ENCODE measurements at places on chromosomes 7 and 10.

GRCh38 chr7:88281749-88282148 is 24.9 kb downstream of the STEAP4 start:
- no peak for DNase-seq
- no peaks in the 10 kb centered on the region for H3K4me1 ChIP-seq
- H3K27me3 ChIP-seq, result peaks cover 10% of the 10 kb centered on the region
- no peak overlapping the region for H3K4me3 ChIP-seq
- H3K36me3 ChIP-seq, result no peaks in the 10 kb centered on the region

DNA sequence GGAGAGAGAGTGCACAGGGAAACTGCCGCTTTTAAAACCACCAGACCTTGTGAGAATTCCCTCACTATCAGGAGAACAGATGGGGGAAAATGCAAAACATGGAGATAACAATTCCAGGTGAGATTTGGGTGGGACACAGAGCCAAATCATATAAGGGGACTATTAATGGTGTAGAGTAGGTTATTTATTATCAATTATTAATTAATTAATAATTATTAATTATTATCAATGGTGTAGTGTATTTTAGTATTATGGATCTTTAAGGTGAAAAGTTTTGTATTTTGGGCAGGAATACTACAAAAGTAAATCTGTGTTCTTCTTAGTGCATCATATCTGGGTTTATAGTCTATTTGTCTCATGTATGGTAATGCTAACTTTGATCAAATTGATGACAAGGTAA is 377.7 kb upstream of the KCND2 start:
- no peaks in the 10 kb centered on the region for H3K4me1 ChIP-seq
- no peaks in the 10 kb centered on the region for H3K36me3 ChIP-seq
- H3K27me3 ChIP-seq, result no peaks in the 10 kb centered on the region
- no peak overlapping the region for H3K27ac ChIP-seq
- DNase-seq, result no peak

- H3K36me3 ChIP-seq, result no peaks in the 10 kb centered on the region
- H3K4me1 ChIP-seq, result no peaks in the 10 kb centered on the region
- no peak overlapping the region for H3K4me3 ChIP-seq
- DNase-seq, result no peak
- H3K27me3 ChIP-seq, result no peaks in the 10 kb centered on the region
These were observed 153.0 kb upstream of the PDE1C start for GRCh38 chr7:32223071-32223650.

DNA sequence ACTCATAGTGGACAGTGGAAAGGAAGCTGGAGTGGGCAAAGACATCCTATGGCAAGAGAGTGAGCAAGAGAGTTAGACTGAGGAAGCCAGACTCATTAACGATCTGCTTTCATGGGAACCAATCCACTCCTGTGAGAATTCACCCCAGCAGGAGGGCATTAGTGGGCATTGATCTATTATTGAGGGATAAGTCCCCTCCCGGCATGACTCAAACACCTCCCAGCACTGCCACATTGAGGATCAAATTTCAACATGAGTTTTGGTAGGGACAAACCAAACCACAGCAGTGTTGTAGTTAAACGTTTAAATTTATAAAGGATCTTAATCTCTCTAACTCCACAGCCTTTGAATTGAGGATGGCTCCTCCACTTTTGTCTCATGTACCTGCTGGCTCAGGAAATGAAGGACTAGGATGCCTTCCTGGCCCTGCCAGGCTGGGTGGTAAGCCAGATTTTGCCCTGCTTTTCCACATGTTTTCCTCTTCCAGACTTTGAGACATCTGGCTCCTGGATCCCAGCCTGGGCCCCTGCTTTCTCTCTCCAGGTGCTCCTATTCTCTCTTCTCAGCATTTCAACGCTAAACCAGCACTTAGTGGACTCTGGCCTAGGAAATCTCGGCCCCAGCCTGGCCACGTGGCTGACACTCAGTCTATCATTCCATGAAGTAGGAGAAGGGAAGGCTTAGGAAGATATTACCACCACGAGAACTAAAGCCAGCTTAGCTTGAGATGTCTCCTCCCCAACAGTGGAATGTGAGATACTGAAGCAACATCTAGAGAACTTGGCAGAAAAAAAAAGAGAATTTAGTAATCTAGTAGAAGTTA is 96.5 kb upstream of the PIP4K2A start:
- no peak overlapping the region for H3K4me3 ChIP-seq
- H3K27ac ChIP-seq, result no peak overlapping the region
- H3K36me3 ChIP-seq, result no peaks in the 10 kb centered on the region
- H3K27me3 ChIP-seq, result no peaks in the 10 kb centered on the region
- DNase-seq, result no peak

DNA sequence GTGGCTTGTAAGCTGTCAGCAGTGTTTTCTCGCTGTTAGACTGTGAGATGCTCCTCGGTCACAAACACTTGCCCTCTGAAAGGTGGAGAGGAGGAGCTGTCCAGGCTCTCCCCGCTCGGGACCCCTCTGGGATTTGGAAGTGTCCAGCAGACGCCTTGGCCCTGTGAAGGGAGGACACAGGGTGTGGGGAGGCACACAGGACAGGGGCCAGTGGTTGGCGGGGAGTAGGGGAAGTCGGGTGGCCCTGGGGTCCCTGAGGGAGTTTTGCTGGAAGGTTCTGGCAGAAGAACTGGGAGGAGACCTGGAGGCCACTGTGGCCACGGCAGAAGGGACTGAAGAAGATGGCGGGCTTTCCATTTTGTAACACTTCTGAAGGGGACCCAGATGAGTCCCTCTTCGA is 47.2 kb upstream of the DPYSL4 start:
- H3K27me3 ChIP-seq, result no peaks in the 10 kb centered on the region
- no peak overlapping the region for H3K27ac ChIP-seq
- no peaks in the 10 kb centered on the region for H3K4me1 ChIP-seq
- DNase-seq, result no peak
- no peak overlapping the region for H3K4me3 ChIP-seq
- H3K36me3 ChIP-seq, result no peaks in the 10 kb centered on the region

DNA sequence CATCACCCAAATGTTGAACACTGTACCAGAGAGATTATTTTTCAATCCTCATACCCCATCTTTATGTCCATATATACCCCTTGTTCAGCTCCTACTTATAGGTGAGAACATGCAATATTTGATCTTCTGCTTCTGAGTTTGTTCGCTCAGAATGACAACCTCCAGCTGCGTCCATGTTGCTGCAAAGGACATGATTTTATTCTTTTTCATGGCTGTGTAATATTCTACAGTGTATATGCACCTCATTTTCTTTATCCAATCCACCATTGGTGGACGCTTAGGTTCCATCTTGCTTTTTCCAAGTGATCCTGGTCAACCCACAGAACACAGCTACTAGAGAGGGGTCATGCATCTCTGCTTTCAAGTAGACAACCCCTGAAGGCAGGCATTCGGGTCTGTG is 99.5 kb downstream of the MYL10 start:
- no peaks in the 10 kb centered on the region for H3K4me1 ChIP-seq
- no peak for DNase-seq
- peaks cover 5% of the 10 kb centered on the region for H3K27me3 ChIP-seq

DNA sequence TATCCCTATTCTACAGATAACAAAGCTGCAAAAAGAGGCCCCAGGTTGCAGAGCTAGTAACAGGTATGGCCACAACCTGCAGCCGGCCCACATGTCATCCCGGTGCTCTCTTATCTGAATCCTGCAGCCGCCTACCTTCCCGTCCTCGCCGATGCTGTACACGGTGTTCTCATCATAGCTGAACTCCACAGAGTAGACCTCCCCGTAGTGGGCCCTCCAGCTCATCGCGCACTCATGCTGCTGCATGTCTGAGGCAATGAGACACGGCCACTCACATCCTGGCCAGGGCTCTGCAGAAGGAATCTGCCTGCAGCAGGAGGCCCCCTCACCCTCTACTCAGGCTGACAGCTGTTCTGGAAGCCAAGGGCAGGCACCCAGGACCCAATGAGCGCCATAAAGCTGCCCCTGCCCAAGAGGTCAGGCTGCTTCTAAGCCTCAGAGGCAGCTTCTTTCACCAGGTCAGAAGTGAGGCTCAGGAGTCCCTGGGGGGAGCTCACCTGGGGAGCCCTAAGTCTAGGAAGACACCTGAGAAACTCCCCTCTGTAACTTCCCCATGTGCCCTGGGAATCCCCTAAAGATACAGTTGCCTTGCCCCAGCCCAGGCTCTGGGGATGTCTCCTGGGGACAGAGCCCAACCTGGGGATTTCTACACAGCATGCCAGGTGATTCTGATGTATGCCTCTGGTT is 17.9 kb upstream of the CYREN start:
- H3K27me3 ChIP-seq, result no peaks in the 10 kb centered on the region
- H3K4me3 ChIP-seq, result no peak overlapping the region
- H3K4me1 ChIP-seq, result peaks cover 8% of the 10 kb centered on the region
- no peak overlapping the region for H3K27ac ChIP-seq
- no peak for DNase-seq

DNA sequence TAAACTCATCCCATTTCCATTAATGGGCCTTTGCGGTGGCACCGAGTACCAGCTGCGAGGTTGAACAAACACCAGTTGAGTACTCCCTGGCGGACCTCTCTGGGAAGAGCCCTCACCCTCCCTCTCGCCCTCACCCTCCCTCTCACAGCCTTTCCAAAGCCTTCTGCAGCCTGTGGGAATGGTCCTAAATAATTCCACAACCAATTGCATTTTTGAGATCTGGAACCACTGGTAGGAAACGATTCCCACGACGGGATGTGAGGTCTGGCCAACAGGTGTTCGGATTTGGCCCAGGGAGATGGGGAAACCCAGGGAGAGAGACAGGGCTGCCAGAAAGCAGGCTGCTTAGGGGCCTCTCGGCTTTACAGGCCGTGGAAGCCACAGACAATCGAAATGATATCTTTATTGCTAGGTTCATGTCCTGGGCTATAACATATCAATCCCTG is 5.3 kb downstream of the PTF1A start:
- peaks cover 81% of the 10 kb centered on the region for H3K27me3 ChIP-seq
- peaks cover 2% of the 10 kb centered on the region for H3K4me1 ChIP-seq
- no peak overlapping the region for H3K4me3 ChIP-seq
- H3K27ac ChIP-seq, result no peak overlapping the region

DNA sequence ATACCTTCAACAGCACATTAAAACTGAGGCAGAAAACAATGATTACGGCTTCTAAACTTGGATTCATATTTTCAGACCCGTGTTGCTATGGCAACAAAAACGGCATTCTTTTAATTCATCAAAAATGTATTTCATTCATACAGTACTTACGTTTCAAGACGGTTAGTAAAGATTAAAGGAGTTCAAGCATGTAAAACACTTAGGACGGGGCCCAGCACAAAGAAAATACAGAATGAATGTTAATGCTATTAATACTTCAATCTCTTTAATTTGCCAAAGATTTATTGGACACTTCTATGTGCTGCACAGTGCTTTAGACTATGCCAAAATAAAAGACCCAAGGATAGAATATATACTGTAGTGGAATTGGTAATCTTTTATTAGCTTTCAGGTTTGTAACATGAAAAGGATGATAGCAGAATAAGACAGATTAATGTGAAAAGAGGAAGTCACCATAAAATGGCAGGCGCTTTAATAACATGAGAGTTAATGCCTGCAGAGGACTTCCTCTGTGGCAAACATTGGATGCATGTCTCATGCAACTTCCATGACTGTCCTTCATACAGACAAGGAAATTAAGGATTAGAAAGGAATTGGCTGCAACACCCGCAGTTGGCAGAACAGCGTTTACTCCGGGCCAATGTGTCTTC is 201.6 kb upstream of the KLF6 start:
- H3K4me1 ChIP-seq, result peaks cover 7% of the 10 kb centered on the region
- no peak for DNase-seq
- H3K27me3 ChIP-seq, result no peaks in the 10 kb centered on the region
- H3K27ac ChIP-seq, result no peak overlapping the region
- H3K36me3 ChIP-seq, result peaks cover 3% of the 10 kb centered on the region

DNA sequence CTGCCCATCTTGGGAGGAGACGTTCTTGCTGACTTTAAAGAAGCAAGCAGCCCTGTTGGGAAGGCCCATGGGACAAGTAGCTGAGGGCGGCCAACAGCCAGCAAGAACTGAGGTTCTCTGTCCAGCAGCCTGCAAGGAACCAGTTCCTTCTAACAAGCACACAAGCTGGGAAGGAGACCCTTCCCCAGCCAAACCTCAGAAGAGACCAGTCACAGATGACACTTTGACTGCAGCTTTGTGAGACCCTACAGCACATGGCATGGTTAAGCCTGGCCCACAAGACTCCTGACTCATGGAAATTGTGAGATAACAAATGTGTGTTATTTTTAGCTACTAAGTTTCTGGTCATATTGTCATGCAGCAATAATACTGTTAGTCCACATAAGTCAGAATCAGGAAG is 99.9 kb downstream of the PRLHR start:
- peak overlapping the region; percentile 72 for H3K27ac ChIP-seq
- H3K4me3 ChIP-seq, result no peak overlapping the region
- DNase-seq, result no peak
- H3K36me3 ChIP-seq, result no peaks in the 10 kb centered on the region

DNA sequence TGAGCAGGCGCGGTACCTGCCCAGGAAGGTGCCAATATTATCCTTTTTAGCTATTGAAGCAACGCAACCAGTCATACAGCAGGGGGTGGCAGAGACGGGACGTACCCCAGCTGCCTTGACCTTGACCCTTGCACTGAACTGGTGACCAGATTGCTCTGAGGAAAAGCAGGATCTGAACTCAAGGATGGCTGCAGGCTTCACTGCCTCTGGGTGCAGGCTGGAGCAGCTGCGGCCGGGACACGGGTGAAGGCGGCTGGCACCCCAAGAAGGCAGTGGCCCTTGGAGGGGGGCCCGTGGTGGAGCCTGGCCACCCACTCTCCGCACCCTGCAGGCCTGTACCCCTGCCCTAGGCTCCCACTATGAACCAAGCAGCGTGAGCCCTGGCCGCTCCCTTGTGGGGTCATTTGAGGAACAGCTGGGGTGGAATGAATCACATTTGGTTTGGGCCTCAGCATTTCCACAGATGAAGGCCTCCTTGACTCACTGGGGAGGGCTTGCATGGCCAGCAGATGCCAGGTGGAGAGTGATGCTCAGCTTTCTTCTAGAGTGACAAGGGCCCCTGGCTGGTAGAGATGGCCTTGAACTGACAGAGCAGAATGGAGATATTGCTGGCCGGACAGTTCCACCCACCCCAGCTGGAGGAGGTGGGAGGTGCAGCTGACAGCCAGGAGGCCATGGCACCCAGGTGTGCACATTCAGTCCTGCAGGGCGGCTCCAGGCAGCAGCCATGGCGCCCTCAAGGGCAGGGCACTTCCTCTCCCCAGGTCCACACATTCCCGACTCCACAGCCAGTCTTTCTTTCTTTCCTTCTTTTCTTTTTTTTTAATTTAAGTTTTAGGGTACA is 218.7 kb downstream of the WDR37 start:
- no peaks in the 10 kb centered on the region for H3K4me1 ChIP-seq
- H3K27me3 ChIP-seq, result peaks cover 2% of the 10 kb centered on the region
- DNase-seq, result no peak
- H3K36me3 ChIP-seq, result no peaks in the 10 kb centered on the region

DNA sequence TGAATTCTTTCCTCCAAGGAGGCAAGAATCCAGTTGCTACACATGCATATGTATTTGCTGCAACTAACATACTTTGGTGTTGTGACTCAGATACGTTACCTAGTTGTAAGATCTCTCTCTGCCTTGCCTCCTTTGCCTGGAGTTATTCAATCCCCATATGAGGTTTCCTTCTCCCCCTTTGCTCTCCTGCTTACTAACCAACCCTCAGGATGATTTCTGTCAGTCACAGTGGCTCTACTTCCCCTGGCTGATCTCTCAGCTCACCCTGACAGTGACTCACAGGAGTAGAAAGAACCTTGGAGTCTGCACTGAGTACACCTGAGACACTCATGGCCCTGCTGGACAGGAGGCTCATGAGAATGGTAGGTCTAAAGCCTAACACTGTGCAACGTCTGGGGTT is 92.0 kb downstream of the TMEM106B start:
- no peaks in the 10 kb centered on the region for H3K36me3 ChIP-seq
- peaks cover 4% of the 10 kb centered on the region for H3K4me1 ChIP-seq
- no peaks in the 10 kb centered on the region for H3K27me3 ChIP-seq
- no peak overlapping the region for H3K27ac ChIP-seq
- no peak for DNase-seq
- H3K4me3 ChIP-seq, result no peak overlapping the region

All from activated naive CD8-positive, alpha-beta T cell treated with anti-CD3 and anti-CD28 coated beads, Interleukin-2, amount 50 U/mL, for 24 hours (primary cell).